ENCODE measurements at places on chromosomes 2 and 18.

GRCh38 chr2:130963196-130963848 lies 126.6 kb downstream of the ARHGEF4 start:
- no peak for DNase-seq

- DNase-seq: peak; percentile 7
Observed at GRCh38 chr18:75548353-75548905, 120.9 kb upstream of the SMIM21 start.

DNA sequence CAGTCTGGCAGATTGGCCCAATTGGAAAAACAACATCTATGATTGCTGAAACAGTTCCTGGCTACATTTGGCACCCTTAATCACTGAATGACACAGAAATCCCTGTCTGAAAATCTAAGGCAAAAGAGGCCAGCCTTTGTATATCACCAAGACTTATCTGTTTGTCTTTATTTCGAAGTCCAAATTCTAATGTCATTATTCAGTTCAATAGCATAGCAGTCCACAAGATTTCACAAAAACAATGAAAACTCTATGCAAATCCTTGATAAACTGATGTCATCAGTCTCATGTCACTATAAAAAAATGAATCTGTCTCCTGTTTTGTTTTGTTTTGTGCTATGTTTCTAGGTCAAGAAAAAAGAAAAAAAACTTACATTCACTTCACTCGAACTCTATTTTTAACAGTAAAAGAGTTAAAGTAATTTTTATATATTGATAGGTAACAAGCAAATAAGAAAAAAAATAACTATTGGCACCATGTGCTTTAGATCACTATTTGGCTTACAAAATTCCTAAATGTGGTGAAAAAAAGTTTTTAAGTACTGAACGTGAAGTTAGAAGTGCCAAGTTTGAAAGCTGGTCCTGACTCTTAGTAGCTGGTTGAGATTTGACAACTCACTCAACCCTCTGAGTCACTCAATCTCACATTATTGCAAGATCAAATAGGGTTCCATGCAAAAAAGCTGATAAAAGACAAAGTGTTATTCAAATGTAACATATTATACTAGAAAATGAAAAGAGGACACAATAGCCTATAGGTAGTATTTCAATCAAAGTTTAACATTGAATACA lies 359.3 kb downstream of the IRS1 start:
- no peak for DNase-seq

DNA sequence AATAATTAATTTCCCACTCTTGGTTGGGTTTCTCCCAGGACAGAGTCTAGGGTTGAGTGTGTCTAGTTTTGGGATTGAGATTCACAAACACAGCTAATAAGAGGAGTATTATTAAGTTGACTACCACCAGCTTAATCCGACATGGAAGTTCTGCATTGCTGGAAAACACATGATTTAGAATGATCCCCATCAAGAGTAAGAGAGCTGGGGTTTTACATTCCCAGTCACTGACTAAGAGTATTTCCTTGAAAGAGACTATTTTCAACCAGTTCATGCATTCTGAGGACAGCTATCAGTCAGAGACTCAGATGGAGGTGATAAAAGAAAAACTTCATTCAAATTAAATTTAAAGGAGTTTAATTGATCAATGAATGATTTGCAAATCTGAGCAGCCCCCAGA lies 334.6 kb upstream of the LRATD1 start:
- no peak for DNase-seq

GRCh38 chr2:39852831-39853230 lies 73.8 kb upstream of the THUMPD2 start:
- DNase-seq: no peak

- no peak for DNase-seq
Observed at GRCh38 chr2:30639836-30640235, 167.4 kb downstream of the CAPN13 start.

- DNase-seq: no peak
Observed at GRCh38 chr2:78541451-78542267, 483.8 kb upstream of the REG3G start.

GRCh38 chr18:50622865-50623393 lies 63.0 kb downstream of the MAPK4 start:
- no peak for DNase-seq

GRCh38 chr2:112048887-112049286 lies 6.2 kb upstream of the TMEM87B start:
- peak; percentile 21 for DNase-seq

- no peak for DNase-seq
Observed at GRCh38 chr2:43508209-43508608, 87.6 kb downstream of the THADA start.

DNA sequence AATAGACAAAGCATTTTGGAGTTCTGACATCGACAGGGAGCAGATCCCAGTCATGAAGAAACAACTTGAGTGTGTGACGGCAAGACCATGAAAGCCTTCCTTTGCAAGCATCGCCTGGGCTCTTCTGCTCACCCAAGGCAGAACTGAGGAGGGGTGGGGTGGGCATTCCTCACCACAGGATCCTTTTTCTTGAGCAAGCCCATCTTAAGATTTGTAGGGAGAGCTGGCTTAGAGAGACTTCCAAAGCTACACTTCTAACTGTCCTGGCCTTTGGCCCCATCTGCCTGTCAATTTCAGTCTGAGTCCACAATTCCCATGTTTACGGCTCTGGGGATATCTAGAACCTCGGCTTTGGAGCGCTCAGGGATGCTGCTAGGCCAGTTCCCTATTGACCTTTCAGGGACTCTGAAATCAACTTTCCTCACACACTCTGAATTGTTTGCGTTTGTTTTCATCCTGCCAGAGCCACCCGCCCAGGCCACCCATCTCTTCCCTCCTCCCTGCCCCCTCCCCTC lies 3.7 kb downstream of the KLHL14 start:
- DNase-seq: no peak

- no peak for DNase-seq
Observed at GRCh38 chr2:218631837-218632236, 24.1 kb downstream of the PLCD4 start.

DNA sequence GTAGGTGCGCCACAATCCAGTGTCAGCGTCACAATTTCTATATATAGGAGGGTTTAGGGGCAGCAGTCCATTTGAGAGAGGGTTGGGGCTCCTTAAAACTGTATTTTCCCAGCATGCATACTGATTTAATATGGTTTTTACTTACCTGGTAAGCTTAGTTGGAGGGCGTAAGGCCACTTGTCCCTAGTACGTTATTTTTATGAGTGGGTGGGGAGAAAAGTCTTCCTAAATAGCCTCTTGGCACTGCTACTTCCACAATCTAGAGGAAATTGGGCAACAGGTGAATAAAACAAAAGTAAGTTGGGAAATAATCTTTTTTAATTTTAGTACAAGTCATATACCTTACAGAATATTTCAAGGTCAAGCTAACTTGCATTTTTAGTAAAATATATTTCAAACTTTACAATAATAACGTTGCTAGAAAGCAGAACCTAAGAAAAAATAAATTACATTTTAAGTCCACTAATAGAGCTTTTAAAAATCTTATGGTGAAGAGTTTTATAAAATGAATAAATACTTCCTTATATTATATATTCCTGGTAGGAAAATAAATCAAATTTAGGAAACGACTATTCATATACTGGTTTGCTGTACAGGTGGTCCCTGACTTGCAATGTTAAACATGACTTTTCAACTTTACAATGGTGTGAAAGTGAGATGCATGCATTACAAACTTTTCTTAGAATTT lies 20.9 kb downstream of the DHRS9 start:
- DNase-seq: no peak

- DNase-seq: no peak
Observed at GRCh38 chr2:110645616-110646015, 32.2 kb downstream of the BUB1 start.

GRCh38 chr2:55099878-55100820 lies 49.9 kb upstream of the RTN4 start:
- no peak for DNase-seq

DNA sequence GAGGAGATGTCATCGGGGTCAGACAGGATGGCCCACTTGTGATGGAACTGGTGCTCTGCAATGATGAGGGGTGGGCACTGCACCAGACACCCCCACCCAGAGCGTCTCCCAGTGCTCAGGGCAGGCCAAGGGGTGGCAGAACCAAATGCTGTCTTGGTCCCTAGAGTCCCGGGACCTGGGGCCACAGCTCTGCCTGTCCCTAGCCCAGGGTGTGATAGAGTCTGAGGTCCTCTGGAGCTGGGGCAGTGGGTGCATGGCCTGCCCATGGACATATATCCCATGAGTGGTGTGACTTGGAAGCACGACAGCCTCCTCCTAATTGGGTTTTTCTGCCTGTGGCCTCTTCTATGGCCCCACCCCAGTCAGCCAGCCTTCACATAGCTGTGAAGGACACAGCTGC lies 6.7 kb upstream of the OTOF start:
- no peak for DNase-seq

DNA sequence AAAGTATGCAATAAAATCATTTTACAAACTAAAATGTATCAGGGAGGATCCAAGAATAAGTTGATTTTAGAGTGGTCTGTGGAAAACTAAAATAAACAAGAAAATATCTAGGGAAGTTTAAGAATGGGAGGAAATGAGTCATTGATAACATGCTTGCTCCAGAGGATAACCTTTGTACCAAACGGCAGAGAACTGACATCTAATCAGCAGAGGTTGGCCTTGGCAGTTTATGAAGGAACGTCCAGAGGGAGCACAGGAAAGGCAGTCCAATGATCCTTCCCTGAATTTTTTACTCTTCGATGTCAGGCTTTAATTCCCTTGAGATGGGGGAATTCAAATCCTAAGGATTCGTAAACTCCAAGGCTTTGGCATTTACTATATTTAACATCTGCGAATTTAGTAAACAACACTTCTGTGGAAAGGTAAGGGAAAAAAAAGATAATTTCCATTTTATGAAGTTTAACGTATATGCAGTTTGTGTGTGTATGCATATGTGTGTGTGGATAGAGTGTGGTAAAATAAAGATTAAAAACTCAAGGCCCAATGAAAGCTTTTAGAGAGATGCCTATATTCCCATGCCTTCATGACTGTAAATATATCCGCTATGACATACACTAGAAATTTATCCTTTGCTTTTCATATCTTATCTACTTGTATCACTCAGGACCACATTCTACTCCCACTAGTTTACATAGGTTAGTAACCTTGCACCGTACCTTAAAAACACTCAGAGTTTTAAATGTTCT lies 8.7 kb upstream of the INPP1 start:
- DNase-seq: no peak

DNA sequence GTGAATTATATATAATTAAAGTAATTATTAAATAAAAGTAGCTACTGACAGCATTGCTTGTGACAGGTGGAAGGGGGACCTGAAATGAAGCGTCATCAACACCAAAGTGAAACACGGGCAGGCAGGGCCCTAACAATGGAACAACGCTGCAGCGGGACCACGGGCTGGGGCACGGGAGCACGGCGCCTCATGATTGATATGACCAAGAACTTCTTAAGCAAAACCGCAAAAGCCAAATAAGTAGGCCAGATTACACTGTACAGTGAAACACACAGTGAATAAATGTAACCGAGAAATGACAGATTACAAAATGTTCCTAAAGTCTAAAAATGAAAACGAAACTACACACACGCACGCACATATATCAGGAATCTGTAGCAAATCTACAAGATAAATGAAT lies 81.4 kb downstream of the SNTG2 start:
- peak; percentile 48 for DNase-seq

- no peak for DNase-seq
Observed at GRCh38 chr18:59517446-59518165, 158.5 kb upstream of the LMAN1 start.

GRCh38 chr18:35019933-35020332 lies 21.3 kb upstream of the MAPRE2 start:
- DNase-seq: no peak

GRCh38 chr18:59140302-59140885 lies 710 bp downstream of the SEC11C start:
- DNase-seq: no peak

DNA sequence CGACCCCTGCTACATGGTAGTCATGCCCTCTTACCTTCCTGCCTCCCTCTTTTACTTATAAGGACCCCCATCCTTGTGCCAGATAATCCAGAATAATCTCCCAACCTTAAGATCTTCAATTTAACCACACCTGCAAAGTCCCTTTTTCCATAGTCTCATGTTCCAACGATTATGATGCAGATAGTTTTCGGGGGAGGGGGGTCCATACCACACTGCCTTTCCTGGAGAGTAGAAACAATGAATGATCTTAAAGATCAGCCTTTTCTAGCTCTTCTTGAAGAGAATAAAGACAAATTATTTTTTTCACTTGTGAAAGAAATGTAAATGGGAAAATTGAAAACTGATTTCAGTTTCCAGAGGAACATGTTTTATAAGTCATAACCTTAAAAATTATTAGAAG lies 4.3 kb upstream of the FAM98A start:
- DNase-seq: no peak

GRCh38 chr2:219664944-219665343 lies 37.5 kb downstream of the SLC4A3 start:
- DNase-seq: no peak

- no peak for DNase-seq
Observed at GRCh38 chr2:197784956-197785941, at the start of gene BOLL. BOLL (minus strand) TSS chr2:197785319; CDS start chr2:197781850, 3,469 bp downstream.

DNA sequence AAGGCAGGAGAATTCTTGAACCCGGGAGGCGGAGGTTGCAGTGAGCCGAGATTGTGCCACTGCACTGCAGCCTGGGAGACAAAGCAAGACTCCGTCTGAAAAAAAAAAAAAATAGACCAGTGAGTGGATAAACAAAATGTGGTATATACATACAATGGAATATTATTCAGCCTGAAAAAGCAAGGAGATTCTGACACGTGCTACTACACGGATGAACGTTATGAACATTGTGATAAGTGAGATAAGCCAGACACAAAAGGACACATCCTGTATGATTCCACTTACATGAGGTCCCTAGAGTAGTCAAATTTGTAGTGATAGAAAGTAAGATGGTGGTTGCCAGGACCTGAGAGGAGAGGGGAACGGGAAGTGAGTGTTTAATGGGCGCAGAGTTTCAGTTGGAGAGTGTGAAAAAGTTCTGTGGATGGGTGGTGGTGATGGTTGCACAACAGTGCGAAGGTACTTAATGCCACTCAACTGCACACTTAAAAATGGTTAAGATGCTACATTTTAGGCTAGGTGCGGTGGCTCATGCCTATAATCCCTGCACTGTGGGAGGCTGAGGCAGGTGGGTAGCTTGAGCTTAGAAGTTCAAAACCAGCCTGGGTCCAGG lies 38.3 kb downstream of the NIFK start:
- DNase-seq: no peak

DNA sequence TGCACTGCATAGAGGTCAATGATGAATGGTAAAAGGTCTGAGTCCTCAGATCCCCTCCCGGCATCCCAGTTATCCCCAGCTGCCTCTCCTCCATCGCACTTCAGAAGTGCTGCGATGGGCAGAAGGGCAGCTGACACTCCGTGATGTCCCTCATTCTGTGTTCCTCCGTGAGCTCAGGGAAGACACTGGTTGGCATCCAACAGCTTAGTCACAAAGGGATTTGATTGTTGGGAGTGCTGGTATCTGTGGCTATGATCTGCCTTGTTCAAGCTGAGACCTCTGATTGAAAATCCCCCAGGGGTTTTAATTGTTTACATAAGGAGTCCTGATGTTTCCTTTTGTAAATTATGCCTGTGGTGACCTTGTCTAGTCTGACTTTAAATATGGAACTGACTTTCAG lies 19.0 kb upstream of the SAG start:
- DNase-seq: no peak
